ENCODE measurements at places on chromosomes 12 and 14. TPM values are rescaled to one million over a fixed set of nuclear protein-coding genes. Genes with fewer than 3 reads are reported as not detected.
A peak's percentile ranks its signal among the peaks of the same experiment; 100 is the strongest.

DNA sequence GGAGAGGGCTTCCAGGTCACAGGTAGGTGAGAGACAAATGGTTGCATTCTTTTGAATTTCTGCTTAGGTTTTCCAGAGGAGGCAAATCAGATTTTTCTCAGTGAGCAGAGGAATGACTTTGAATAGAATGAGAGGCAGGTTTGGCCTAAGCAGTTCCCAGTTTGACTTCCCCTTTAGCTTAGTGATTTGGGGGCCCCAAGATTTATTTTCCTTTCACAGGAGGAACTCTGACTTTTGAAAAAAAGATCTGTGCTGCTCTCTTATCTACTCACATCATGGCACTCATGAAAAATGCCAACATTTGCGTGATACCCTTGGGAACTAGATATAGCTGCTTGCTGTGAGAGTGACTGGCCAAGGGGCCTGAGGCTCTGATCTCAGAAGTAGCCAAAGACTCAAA lies 58.0 kb upstream of the EVL start:
- no peak for DNase-seq

DNA sequence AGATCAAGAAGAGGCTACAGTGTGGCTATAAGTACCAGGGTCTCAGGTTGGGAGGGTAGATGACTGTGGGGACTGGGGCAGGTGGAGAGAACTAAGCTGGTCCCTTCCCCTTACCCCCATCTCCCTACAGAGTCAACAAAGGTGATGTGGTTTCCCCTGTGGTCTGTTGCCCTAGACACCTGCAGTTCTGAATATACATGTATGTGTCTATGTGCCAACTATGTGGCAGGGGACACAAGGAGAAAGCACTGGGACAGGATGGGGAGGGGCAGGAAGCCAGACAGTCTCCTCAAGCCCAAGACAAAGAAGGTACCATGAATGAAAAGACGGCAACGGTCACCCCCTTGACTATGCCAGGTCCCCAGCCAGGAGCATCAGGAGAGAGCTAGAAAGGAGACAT lies 4.5 kb upstream of the HDAC7 start:
- no peak for DNase-seq

The CPM gene
- total RNA-seq = 2.4 TPM

The GON7 gene
- total RNA-seq = 10.2 TPM

DNA sequence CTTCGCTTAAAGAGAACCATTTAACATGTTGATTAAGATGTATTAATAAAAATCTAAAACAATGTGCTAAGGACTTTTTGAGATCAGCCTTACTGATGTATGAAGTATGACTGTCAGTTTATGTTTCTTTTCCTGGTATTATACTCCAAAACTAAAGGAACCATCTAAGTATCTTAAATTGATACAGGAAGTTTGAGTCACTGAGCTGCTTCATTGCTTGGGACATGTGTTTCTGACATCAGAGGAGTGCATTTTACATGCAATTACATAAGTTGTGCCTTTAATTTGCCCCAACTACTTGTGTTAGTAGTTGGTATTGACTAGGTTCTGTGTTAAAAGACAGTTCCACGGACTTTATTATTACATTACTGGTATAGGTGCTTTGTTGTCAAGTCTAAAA lies 50.9 kb downstream of the PROX2 start:
- DNase-seq = no peak

The ZC2HC1C gene
- total RNA-seq = 1.1 TPM

The ARMH4 gene
- 47.2 TPM for total RNA-seq

GRCh38 chr12:62069976-62070375 lies 190.2 kb upstream of the USP15 start:
- DNase-seq = no peak

DNA sequence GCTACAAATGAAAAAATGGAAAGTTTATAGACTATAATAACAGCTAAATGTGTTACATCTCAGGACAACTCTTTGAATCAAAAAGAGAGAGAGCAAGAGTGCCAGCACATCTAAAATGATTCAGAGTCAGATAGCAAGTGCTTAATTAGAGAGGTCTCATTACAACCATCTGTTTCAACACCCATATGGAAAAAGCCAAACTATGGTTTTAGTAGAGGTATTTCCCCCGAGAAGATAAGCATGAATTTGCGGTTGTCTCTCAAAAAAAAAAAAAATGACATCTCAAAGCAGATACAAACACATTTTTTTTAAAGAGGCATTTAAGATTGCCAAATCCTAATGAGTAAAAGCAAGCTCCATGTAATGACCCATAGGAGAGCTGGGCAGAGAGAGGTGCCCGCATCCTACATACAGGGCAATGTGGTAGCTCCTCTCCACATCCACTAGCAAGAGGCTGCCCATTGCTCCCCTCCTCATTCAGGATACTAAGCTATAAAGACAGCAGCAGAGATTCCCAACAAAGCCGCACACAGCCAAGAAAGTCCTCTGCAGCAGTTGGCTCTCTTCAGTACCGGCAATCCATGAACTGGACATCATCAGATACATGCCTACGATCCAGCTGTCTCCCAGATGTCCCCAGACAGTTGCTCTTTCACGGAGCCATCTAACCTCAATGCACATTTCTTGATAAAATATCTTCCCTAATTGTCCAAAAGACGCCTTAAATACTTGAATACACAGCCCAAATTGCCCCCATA lies 100.4 kb downstream of the EFCAB11 start:
- DNase-seq = no peak

DNA sequence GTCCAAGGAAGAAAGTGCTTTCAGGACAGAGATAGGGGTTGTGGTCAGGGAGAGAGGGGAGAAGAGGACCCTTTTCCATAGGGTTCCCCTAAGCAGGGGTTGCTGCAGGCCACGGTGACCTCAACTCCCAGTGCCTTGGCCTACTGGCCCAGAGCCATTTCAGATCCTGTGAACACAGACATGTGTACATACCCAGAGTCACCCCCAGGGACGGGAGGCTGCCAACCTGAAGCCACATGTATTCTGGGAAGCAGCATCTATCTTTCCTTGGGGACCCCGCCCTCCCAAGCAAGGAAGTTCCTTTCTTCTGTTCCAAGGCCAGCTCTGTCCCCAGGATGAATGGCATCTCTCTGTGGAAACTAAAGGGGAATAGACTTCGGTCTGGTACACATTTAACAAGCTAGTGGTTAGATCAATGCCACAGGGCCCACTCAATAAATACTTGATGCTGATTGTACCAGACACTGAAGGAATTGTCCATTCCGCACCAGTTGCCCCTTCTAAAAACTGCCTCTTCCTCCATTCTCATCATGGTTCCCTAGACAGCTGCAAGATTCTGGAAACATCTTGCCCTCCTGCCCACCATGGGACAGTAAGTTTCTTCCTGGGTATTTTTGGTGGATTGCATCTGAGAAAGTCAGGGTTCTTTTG lies 25.2 kb upstream of the DGLUCY start:
- DNase-seq = no peak

The CDKN1B gene
- 64.6 TPM for total RNA-seq

GRCh38 chr12:19547271-19547671 lies 108.0 kb downstream of the AEBP2 start:
- DNase-seq = no peak

- DNase-seq = no peak
Observed at GRCh38 chr14:68658029-68658509, 134.8 kb downstream of the ZFP36L1 start.

- no peak for DNase-seq
Observed at GRCh38 chr14:102078831-102079699, 7.8 kb downstream of the HSP90AA1 start.

GRCh38 chr14:103137689-103138300 lies 14.5 kb downstream of the TNFAIP2 start:
- DNase-seq = no peak

DNA sequence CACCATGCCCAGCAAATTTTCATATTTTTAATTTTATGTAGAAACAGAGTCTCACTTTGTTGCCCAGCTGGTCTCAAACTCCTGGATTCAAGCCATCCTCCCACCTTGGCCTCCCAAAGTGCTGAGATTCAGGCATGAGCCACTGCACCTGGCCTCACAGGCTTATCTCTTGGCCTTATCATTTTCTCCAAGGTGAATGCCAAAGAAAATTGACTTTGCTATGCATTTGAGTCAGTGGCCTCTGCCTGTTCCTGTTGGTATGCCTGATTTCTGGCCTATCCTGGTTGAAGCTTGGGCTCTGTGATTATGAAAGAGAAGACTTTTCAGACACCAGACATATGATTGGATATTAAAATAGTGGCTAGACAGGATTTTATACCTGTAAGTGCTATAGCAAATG lies 34.2 kb downstream of the MANSC1 start:
- DNase-seq = no peak

The GARIN6 gene
- not detected for total RNA-seq

DNA sequence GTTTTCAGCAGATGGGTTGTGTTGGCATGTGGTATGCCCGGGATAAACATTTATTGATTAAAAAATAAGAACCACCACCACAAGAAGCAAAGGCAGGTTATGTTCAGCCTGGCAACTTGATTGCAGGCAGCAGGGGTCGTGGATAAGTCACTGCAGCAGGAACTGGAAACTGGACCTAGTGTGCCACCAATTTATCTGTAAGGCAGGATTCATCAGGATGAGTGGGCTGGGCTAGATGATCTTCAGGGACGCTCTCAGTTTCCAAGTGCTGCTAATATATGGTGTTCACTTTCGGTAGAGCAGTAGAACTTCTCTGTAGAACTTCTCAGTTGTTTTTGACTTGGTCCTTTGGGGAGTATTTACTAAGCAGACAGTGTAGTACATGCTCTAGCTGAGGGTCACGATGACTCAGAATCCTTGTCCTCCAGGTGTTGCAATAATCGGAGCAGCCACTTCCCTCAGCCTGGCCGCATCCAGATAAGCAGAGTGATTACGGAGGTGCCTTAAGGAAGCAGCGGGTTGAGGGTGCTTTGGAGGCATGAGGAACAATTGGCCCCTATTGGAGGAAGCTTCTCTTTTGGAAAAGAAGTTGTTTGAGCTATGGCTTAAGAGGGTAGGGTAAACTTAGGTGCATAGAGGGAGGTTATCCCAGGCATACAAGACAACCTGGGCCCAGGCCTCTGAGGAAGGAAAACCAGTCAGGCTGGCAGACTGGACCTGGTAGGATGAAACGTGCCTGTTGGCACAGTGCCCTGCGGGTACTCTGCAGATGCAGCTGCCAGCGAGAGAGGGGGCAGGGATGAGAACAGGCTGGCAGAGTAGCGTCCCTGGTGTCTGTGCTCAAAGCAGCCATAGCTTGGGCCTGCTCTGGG lies 104.0 kb downstream of the GPR135 start:
- DNase-seq = peak; percentile 62

GRCh38 chr12:75526655-75527511 lies 15.5 kb upstream of the KRR1 start:
- DNase-seq = peak; percentile 41

The SPRING1 gene
- total RNA-seq = 26.4 TPM

DNA sequence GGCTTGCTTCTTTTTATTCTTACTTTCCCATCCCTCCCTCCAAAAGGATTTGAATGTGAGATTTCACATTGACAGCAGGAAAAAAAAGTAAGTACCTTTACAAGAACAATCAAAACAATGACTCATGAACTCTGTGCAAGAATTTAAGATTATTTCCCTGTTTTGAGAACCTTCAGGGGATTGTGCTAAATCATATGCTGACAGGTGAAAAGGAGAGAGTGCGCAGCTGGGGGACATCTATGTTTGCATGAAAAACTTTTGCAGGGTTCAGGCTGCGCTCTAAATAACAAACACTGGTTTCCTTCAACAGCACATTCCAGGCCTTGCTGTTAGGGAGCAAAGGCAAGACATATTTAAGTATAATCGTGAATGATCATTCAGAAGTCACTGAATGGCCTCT lies 27.3 kb downstream of the RERG start:
- no peak for DNase-seq

GRCh38 chr14:90617961-90618360 lies 198.3 kb downstream of the TTC7B start:
- no peak for DNase-seq

DNA sequence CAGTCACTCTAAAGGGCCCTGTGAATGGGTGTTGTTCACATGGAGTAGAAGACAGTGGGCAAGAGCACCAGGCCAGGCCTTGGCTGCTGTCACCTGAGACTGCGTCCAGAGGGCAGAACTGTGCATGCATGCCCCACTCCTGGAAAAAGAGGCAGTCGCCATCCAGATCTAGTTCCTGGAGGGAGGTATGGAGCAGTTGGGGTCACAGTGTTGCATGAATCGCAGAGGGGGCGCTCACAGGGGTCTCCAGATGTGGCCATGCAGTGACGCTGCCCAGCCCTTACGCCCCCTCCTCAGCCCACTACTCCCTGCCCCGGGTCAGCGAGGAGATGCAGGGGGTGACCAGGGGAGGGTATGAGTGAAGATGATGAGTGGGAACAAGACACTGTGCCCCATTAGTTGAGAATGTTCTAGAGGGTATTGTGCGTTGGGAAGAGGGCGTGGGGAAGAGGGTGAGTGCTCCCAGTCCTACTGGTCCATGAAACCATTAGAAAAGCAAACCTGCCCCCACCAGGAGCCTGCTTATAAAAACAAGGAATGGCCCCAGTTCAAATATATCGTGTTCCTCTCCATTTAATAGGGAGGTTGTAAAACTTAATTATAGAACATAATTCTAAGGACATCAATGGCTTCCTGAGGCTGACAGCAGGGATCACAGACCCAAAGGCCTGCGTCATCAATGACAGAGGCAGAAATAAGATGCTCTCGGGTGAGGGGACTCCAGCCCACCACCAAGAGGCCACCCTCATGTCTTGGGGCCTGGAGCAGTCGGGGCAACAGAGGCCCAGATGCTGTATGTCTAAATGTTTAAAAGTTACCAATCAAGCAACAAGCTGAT lies 32.2 kb upstream of the BCL7A start:
- no peak for DNase-seq

DNA sequence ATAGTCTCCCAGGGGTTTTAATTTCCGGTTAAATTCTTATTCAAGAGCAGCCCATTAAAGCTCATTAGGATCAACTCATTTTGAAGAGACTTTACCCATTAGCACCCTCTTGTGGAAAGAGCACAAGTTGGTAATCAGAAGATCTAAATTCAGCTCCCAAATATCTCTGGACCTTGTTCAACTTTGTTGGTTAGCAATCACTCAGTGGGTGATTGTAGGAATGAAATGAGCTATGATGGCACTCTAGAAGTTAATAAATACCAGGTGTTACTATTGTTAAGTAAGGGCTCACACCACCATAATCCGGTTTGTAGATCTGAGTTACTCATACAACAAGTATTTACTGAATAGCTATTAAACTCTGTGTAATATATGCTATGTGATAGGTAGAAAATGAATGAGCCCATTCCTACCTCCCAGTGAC lies 42.9 kb downstream of the TRIP11 start:
- peak; percentile 18 for DNase-seq

The GOLGA3 gene
- 44.1 TPM for total RNA-seq

- no peak for DNase-seq
Observed at GRCh38 chr12:110107369-110108281, 16.5 kb upstream of the IFT81 start.

- no peak for DNase-seq
Observed at GRCh38 chr14:51614707-51615106, 37.0 kb upstream of the FRMD6 start.

- no peak for DNase-seq
Observed at GRCh38 chr12:92973614-92974013, 44.5 kb upstream of the EEA1 start.
